ENCODE measurements at places on chromosomes 2 and 18.

GRCh38 chr18:55069497-55069896 is 110.2 kb upstream of the CCDC68 start:
- no peak for DNase-seq

DNA sequence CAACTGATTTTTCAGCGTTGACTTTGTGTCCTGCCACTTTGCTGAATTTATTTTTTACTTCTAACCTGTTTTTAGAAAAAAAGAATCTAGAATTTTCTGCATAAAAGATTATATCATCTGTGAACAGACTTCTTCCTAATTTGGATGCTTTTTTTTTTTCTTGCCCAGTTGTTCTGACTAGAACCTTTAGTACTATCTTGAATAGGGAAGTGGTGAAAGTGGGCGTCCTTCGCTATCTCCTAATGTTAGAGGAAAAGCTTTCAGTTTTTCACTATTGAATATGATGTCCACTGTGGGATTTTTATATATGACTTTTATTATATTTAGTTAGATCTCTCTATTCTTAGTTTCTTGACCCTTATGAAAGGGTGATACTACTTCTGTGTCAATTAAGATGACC is 25.7 kb upstream of the KCNJ13 start:
- no peak for DNase-seq

- DNase-seq, result no peak
These were observed 63.2 kb downstream of the MOGAT1 start for GRCh38 chr2:222734703-222735014.

DNA sequence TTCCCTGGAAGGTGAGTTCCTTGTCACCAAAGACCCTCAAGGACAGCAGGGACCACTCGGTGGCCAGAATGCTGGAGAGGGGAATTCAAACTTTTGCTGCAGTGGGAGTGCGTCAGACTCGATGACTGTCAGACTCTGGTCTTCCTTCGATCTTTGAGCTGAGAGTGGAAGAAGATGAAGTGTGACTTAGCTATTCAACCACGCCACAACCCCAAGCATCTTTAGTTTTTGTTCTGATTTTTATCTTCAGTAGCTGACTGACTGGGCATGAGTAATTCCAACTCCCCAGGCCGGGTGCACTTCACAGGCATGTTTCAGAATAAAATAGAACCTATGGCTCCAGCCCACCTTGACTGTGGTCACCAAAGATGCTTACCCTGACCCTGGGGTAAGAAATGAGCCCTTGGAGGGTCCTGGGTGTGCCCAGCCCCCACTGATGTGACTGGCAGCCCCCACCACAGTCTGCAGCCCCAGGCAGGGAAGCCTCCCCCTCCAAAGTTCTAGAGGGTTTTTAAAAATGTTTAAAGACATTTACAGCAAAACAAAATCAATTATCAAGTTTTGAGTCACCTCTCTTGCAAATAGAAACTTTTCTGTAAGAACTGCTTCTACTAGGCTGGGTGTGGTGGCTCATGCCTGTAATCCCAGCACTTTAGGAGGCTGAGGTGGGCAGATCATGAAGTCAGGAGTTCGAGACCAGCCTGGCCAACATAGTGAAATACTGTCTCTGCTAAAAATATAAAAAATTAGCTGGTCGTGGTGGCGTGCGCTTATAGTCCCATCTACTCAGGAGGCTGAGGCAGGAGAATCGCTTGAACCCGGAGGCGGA is 24.9 kb upstream of the YWHAQ start:
- DNase-seq, result peak; percentile 67

DNA sequence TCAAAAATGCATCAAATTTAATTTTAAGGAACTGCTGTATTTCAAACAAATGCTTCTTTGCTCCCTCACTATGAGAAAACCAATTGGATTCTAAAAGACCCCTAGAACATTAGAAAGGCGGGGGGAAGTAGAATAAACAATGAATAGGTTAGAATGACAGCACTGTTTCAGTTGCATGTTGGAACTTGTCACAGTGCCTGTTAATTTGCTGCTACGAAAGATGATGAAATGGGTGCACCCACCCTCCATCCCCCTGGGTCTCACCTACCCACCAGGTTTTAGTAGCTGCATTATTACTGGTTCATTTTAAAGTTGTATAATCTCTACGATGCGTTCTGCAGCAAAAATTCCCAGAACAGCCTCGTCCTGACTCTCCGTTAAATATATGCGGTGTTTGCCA is 193.0 kb upstream of the COPS8 start:
- DNase-seq, result no peak

- DNase-seq, result no peak
These were observed 158.4 kb downstream of the SLC4A10 start for GRCh38 chr2:161782615-161783014.

DNA sequence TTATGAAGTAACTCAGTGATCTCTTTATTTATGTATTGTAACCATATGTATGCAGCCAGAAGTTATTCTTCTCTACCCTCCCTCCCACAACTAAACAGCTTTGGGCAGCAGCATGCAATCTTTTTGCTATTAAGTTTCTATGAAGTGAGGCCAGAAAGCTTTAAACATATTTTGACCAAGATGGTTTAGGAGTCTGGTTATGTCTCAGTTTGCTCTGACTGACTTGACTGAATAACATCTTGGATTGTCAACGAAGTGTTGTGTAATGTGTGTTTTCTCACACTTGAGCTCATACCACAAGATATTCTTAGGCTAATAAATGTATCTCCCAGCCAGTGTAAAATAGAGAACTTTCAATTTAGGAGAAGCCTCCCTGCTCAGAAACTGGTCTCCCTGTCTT is 104.3 kb downstream of the TTC27 start:
- peak; percentile 15 for DNase-seq

DNA sequence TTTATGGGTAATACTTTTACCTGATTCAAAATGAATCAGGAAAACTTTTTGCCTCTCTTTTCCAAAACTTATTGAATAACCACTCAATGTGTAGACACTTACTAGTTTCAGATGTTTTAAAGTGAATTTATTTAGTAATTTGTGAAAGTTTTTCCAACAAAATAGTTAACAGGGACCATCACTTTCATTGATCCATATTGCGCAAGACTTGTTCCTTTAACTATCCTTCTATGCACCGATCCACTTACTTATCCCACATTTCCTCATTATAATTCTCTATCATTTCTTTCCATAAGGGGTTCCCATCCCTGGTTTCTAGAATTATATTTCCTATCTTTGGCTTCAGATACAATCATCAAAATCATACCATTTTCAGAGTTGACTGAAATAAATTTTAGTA is 48.3 kb downstream of the CDH19 start:
- DNase-seq, result no peak

GRCh38 chr2:205872716-205873115 is 190.4 kb downstream of the NRP2 start:
- peak; percentile 23 for DNase-seq

DNA sequence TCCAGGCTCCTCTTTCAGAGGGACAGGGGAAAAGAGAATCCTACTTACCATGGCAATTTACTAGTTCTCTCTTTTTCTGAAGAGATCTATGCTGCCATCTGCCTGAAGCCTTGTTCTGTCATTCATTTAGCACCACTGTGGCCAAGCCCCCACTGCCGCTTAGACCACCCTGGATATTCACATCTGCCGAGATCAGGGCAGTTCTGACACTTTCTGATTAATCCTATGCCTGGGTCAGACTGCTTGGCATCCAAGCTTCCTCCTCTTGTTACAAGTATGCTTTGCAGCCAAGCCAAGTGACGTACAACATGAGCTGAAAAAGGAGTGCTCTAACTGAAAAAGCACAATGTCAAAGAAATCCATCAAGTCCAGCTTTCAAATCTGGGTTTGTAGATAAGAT is 332.6 kb downstream of the SUCLG1 start:
- no peak for DNase-seq

- DNase-seq, result no peak
These were observed 126.7 kb upstream of the SMIM21 start for GRCh38 chr18:75554176-75554575.

- DNase-seq, result no peak
These were observed 19.0 kb downstream of the MALT1 start for GRCh38 chr18:58690259-58690658.

GRCh38 chr2:2896643-2897042 is 481.0 kb downstream of the EIPR1 start:
- no peak for DNase-seq

DNA sequence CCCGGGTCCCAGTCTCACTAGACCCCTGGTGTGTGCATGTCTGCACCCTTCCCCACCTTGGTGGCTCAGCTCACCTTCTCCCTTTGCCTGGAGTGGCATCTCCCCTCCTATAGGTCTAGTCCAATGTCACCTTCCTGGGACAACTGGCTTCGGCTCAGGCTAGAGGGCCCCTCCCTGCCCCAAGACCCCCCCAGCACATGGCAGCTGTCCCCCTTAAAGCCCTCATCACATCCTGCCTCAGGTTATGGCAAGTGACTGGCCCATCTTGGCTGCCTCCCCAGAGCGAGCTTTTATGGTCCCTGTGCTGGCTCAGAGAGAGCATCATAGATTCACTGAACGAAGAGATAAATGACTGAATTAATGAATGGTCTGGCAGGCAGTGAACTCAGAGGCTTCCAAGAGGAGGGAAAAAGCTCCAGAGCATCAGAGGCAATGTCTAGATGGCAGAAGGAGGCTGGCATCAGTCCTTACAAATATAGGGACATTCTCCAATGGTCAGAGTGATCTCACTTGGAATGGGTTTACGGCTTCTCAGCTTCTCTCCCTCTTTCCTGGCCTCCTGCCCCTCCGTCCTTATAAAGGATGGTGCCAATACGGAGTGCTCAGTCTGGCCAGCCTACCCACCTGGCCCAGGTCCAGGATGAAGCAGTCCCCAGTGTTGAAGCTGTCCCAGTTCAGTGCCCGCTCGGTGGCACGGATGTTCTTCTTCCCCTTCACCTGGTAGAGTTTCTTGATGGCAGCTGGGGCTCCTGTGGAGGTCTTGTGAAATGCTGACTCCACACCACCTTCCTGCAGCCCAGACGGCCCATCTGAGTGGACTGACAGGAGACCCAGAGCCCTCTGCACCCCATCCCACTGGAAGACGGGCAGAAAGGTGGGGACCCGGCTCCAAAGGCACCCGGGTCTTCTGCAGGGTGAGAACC is 9.4 kb downstream of the CAPG start:
- no peak for DNase-seq

GRCh38 chr2:149059822-149060221 is 21.3 kb downstream of the LYPD6B start:
- no peak for DNase-seq

GRCh38 chr18:9711361-9712129 is 3.4 kb downstream of the RAB31 start:
- no peak for DNase-seq

Data from adipocyte (in vitro differentiated cells).